Ovary (tissue), 10 donors: ENCODE measurements at places on chromosomes 11 and 22.

DNA sequence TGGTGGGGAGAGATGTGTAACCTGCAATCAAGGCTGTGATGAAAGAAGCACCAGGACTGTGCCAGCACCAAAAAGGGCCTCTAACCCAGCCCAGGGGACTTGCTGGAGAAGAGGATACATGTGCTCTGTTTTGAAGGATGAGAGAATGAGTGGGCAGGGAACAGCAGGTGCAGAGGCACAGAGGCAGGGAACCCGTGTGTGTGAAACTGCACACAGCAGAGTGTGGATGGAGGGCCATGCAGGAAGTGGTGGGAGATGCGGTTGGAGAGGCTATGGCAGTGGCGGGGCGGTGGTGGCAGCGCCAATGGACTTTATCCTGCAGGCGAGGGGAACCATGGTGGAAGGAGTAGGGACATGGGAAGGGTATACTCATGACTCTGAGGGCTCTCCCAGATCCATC lies 25.2 kb upstream of the LRRC32 start:
- no peaks in the 10 kb centered on the region for H3K4me1 ChIP-seq
- no peak overlapping the region for H3K4me3 ChIP-seq
- H3K36me3 ChIP-seq: no peaks in the 10 kb centered on the region
- DNase-seq: no peak

DNA sequence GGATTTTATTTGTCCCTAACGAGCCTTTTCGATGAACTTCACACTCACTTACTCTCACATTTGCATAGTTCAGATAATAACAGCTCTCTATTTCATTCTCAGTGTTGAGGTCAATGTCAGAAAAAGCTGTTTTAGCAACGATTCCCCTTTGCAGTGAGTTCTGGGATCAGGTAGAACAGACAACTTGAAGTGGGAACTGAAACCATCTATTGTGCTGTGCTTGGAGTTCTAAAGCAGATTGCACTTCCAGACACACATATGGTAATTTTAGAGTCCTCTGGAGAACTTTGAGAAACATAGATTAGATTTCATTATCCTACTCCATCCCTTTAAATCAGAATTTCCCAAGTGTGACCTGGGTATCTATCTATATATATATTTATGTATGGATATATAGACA lies 124.6 kb upstream of the BLID start:
- H3K36me3 ChIP-seq: no peaks in the 10 kb centered on the region
- H3K27me3 ChIP-seq: no peaks in the 10 kb centered on the region
- H3K27ac ChIP-seq: no peak overlapping the region
- no peak overlapping the region for H3K4me3 ChIP-seq

DNA sequence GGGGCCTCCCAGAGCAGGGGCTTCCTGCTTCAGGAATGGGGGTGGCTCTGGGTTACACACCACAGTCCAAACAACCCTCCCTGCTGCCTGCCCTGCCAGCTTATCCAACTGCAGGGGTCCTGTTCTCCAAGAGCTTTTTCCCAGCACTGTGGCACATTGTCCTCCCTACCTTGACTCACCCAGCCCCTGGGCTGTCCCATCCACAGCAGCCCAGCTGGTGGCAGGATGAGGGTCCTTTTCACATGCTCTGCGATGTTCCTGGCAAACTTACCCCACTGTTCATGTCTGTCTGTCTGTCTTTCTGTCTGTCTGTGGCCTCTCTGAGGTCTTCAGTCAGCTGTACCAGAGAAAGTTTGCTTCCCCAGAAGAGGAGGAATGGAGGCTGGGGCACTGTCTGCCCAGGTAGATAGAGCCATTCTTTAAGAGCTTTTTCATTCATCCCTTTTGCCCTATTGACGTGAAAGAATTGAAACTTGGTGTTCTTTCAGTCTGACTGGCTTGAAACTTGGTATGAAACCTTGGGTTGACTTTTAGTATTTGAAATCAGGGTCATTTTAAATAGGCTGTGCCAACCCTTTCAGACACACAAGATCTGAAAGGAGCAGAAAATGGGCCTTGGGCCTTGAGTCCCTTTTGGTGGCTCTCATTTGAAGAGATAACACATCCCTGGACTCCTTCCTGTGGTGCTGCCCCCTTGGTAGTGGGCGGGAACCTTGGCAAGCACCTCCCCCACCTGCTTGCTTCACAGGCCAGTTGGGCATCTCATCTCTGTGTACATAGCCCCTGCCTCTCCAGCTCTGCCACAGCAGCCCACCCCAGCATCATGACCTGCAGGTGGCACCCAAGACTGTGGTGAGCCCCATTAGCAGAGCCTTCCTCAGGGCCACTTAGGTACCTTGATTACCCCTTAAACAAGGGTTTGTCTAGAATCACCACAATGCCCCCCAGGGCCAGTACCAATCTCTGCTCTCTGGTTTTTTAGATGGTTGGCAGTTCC lies 74.6 kb upstream of the SUSD2 start:
- H3K4me1 ChIP-seq: peaks cover 1% of the 10 kb centered on the region
- no peaks in the 10 kb centered on the region for H3K27me3 ChIP-seq
- H3K4me3 ChIP-seq: no peak overlapping the region
- DNase-seq: no peak
- H3K36me3 ChIP-seq: no peaks in the 10 kb centered on the region
- peak overlapping the region; percentile 51 for H3K27ac ChIP-seq

GRCh38 chr11:117953024-117953671 lies 23.9 kb upstream of the TMPRSS13 start:
- no peak overlapping the region for H3K27ac ChIP-seq
- H3K4me1 ChIP-seq: no peaks in the 10 kb centered on the region
- H3K4me3 ChIP-seq: no peak overlapping the region
- no peak for DNase-seq

DNA sequence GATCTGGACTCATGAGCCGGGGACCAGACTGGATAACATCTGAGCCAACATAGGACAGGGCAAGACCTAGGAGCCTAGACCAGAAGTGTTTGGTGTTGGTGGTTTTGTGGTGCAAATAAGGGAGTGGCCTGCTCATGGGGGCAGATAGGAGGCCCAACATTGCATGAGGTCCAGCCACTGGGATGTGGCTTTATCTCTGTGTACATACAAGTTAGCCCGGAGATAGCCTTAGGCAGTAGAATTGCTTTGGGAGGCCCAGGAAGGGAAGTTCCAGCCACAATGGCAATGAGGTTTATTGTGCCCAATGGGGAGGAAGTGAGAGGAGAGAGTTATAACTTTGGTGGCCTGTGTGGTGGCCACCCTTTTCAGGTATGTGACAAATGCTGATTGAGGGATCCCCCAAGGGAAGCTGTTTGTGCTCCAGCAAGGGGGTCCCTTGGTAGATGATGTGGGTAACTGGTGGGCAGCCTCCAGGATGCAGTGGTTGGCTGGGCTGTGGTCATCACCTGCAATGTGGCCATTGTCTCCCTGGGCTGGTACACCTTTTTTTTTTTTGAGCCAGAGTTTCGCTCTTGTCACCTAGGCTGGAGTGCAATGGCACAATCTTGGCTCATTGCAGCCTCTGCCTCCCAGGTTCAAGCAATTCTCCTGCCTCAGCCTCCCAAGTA lies 6.4 kb downstream of the LMO2 start:
- H3K4me1 ChIP-seq: no peaks in the 10 kb centered on the region
- no peak for DNase-seq
- no peaks in the 10 kb centered on the region for H3K27me3 ChIP-seq
- no peaks in the 10 kb centered on the region for H3K36me3 ChIP-seq

- no peak for DNase-seq
- no peaks in the 10 kb centered on the region for H3K4me1 ChIP-seq
- H3K36me3 ChIP-seq: no peaks in the 10 kb centered on the region
Measured at GRCh38 chr11:66221726-66222236, 46.7 kb upstream of the RAB1B start.

DNA sequence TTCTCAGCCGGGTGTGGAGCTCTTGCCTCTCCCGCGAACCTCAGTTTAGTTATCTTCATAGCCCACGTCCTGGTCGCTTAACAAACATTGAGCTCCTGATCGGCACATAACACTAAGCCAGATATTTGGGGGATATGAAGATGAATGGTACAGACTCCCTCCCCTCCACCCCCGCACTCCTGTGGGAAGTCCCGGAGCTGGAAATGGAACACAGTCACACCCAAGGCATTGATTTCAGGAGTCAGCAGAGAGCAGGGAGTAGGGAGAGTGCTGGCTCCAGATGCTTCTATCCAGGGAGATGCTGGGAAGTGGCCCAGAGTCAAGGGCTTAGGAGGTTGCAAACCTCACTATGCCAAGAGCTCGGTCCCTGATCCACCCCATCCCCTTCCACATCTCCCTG lies 26.1 kb upstream of the CABP7 start:
- no peaks in the 10 kb centered on the region for H3K27me3 ChIP-seq
- H3K27ac ChIP-seq: no peak overlapping the region
- no peak overlapping the region for H3K4me3 ChIP-seq
- no peak for DNase-seq
- no peaks in the 10 kb centered on the region for H3K36me3 ChIP-seq

GRCh38 chr11:10492084-10492483 lies 37.0 kb downstream of the AMPD3 start:
- H3K27ac ChIP-seq: no peak overlapping the region
- H3K36me3 ChIP-seq: no peaks in the 10 kb centered on the region
- no peak for DNase-seq

- no peaks in the 10 kb centered on the region for H3K36me3 ChIP-seq
- DNase-seq: no peak
- no peaks in the 10 kb centered on the region for H3K27me3 ChIP-seq
- H3K4me3 ChIP-seq: no peak overlapping the region
Measured at GRCh38 chr11:82507288-82507687, 226.4 kb downstream of the FAM181B start.

- no peak for DNase-seq
- no peaks in the 10 kb centered on the region for H3K27me3 ChIP-seq
- H3K4me3 ChIP-seq: no peak overlapping the region
- no peak overlapping the region for H3K27ac ChIP-seq
Measured at GRCh38 chr11:79510960-79511359, 70.1 kb upstream of the TENM4 start.

DNA sequence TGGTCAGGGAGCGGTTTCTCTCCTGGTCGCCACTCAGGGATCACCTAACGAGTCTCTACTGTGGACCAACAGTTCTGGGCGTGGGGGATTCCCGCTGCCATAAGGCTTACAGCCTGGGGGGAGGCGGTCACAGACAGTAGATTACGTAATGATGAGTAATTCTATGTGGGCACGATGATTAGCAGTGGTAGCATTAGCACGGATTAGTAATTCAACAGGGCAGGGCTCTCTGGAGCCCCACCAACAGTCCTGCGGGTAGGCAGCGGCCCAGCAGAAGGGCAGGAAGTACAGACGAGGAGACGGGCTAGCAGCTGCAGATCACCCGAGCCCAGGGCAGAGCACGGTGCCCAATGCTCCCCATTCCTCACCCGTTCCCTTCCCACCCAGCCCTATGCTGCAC lies 3.6 kb downstream of the SHISAL1 start:
- H3K27ac ChIP-seq: no peak overlapping the region
- peak; percentile 60 for DNase-seq
- H3K4me1 ChIP-seq: peaks cover 9% of the 10 kb centered on the region
- H3K4me3 ChIP-seq: no peak overlapping the region
- H3K27me3 ChIP-seq: no peaks in the 10 kb centered on the region

DNA sequence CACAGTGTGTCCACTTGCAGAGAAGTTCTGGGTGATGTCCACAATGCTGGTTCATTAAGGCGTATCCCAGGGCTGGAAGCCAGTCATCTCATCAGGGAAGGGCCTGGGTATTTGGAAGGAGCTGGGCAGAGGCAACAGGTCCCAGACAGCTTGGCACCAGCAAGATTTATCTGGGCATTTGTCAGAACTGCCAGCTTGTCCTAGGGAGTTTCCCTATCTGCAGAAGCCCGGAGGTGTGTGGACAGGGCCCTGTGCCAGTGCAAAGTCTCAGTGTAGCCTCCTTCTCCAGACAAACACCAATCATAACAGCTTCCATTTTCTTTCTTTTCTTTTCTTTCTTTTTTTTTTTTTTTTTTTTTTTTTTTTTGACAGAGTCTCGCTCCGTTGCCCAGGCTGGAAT lies 125.3 kb upstream of the TIMP3 start:
- no peaks in the 10 kb centered on the region for H3K27me3 ChIP-seq
- no peak for DNase-seq
- H3K27ac ChIP-seq: no peak overlapping the region
- no peak overlapping the region for H3K4me3 ChIP-seq
- no peaks in the 10 kb centered on the region for H3K36me3 ChIP-seq
- H3K4me1 ChIP-seq: no peaks in the 10 kb centered on the region

DNA sequence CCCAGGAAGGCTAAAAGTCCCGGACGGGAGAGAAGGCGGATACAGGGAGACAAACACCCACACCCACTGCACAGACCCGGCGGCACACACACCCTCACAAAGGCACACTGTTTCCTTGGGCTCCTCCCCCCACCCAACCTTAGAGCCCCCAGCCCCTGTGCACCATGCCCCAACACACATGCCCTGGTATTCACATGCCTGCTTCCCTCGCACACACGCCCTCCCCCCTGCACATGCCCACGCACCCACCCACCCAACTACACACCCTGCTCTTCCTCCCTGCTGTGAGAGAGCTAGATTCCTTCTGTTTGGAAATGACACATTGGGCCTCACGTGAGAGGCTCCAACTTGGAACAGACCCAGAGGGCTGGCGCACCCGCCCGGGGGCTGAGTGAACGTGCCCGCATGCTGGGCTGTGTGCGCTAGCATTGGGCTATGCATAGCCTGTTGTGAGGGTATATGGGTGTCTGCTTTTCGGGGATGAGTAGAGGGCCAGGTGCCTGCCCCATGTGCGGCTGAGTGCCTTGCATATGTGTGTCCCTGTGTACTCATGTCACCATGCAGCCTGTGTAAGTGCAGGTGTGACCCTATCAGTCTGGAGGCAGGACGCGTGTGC lies 518 bp upstream of the CHRM1 start:
- no peaks in the 10 kb centered on the region for H3K27me3 ChIP-seq
- no peak for DNase-seq
- peaks cover 4% of the 10 kb centered on the region for H3K4me1 ChIP-seq
- H3K4me3 ChIP-seq: no peak overlapping the region
- H3K27ac ChIP-seq: no peak overlapping the region

DNA sequence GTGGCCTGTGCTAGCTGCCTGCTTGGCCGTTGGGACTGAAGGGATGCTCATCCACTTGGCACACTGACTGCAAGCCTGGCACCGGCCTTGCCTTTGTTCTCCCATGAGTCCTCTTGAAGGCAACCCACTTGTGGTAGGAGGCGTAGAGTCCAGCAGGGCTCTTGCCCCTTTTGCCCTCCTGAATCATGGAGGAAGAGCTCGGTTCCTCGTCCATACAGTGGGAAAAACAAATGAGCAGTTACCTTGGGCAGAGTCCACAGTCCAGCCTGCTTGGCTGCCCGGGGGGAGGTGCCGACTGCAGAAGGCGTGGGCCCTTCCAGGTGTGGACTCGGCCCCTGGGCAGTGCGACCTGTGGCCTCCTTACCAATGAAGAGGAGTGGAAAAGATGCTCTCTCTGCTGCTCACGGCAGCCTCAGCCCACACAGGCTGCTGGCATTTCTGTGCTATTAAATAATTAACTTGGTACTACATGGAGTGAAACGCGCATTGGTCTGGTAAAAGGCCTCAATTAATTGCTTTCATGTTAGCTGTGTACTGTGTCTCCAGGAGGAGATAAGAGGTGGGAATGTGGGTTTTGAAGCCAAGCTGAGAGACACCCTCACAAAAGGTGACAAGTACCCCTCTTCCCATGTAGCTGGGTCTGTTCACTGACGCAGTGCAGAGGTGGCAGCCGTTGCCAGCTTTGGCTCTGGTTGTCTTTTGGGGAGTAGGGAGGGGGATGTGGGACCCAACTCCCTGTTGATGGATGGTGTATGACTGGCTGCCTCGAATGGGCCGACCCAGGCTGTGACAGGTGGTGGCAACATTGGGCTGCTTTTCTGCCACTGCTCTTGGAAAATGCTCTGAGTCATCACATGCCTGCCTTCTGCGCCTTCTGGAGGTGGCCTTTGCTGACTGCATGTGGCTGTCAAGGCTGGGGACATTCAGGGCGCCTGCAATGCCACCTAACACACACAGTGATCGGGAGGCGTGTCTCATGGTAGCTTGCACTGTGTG lies 26.8 kb upstream of the B3GAT1 start:
- no peak overlapping the region for H3K27ac ChIP-seq
- H3K27me3 ChIP-seq: no peaks in the 10 kb centered on the region
